Choroid plexus epithelial cell (primary cell): ENCODE measurements at places on chromosomes 13 and 19.

DNA sequence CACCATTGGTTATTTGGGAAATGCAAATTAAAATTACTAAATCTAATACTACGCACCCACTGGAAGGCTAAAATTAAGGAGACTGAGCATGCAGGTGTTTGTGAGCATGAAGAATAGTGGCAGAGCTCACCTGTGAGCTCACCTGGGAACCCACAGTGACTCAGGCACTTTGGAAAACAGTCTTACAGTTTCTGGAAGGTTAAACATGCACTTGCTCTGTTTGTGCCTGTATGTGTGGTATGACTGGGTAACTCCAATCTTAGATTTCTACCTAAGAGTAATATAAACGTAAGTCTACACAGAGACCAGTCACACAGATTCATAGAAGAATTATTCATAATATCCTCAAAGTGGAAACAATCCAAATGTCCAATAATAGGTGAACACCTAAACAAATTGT, 318.8 kb downstream of the ATP8A2 start:
- no peak for DNase-seq

- DNase-seq = peak; percentile 35
These were observed 138.1 kb upstream of the KL start for GRCh38 chr13:32878163-32878562.

- no peak for DNase-seq
These were observed 63.4 kb downstream of the PEPD start for GRCh38 chr19:33458171-33458633.

DNA sequence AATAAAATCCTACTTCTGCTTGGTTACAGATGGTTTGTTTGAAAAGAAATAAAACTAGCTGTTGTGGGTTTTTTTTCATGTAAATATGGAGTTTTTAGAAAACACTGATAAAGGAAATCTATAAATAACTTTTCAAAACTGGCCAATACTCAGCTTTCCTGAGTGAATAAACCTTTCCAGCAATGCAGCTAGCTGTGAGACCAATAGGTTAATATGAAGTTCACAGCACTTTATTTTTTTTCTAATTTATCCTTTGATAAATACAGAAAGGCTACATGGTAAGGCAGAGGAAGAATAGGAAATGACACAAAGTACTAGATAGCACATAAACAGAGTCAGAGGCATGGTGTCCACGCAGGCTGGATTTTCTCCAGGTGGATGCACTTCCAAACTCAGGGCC, 154.0 kb downstream of the COG6 start:
- no peak for DNase-seq

- no peak for DNase-seq
These were observed 4.3 kb downstream of the F2RL3 start for GRCh38 chr19:16892868-16893685.
